ENCODE measurements at places on chromosomes 13 and 19.

DNA sequence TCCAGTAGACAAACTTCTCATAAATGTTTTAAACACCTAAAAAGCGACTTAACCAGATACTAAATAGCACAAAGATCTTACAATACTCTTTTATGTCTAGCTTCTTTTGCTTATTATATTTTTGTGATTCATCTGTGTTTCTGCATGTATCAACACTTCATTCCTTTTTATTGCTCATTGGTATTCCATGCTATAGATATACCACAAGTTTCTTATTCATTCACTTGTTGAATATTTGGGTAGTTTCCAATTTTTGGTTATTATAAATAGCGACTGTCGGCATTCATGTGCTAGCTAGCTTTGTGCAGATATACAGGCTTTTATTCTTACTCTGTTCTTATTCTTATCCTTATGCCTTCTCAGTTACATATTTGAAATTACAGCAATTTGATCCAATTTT is 50.0 kb upstream of the RGCC start:
- no peak for DNase-seq

DNA sequence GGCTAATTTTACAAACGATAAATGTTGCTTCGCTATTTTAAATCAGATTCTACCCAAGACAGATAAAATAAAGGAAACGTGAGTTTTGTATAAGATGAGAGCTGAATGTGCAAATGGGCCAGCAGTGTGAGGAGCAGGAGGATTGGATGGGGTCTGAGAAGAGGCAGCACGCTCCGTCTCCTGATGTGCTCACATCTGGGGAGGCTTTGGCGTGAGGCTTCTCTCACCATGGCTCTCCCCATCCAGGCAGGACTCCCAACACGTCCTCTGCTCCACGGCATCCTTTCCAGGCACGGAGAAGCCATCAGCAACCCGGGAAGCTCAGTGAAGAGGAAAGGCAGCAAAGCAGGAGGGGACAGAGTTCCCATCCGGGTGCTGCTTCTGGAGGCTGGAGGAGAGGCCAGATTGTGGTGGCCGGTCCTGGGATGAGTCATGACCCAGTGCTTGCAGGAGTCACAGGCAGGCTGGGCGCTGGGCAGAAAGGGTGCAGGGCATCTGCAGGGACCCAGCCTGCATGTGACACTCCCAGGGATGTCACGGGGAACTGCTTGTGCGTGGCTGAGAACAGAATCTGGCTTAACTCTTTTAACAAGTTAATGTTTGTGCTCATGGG is 47.5 kb downstream of the ZNF536 start:
- no peak for DNase-seq

DNA sequence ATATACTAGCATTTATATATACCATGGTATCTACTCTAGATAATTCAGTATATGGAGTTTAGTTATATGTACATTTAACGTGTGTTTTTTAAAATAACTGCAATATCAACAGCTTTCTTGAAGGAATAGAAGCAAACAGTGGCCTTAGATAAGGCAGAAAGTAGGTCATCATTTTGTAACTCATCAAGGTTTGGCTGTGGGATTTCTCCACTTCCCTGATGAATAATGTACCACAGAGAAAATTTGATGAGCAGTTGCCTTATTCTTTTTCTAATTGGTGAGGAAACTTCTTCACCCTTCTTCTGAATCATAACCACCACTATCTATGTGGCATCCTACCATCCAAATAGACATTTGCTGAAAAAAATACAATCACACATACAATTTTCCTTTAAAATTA is 590.2 kb upstream of the SPRY2 start:
- no peak for DNase-seq

DNA sequence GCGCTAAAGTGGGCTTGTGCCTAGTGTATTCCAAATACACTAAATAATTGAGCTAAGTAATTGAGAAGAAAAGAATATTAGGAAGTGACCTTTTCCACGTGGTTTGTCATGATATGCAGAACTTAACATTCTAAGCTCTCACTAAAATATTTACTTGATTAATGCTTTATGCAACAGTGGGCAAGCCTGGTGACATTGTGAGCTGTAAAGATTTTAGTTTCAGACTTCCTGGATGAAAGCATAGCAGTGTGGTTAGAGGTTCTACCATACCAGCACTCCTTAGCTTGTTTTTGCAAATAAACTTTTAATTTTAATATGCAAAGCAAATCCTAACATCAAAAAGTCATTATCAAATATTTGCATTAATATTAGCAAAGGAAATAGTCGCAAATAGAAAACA is 1065.1 kb upstream of the SPRY2 start:
- DNase-seq: no peak

GRCh38 chr13:20192836-20193161 is at the start of gene GJB2:
Gene GJB2, minus strand, starts transcription at chr13:20192938. Its CDS starts 3,357 bp downstream, at chr13:20189581.
- no peak for DNase-seq

DNA sequence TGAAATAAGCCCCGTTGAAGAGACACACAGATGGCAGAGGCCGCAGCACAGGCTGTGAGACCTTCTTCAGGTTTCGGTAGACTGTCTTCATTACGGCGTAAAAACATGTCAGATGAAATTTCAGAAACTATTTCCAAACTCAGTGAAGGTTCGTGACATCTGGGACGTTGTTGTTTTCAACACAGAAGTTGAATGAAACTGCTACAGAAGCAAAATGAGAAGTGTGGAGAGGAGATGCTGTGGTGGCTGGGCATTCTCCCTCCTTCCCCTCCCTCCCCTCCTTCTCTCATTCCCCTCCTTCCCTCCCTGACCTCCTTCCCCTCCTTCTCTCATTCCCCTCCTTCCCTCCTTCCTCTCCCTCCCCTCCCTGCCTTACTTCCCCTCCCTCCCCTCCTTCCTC is 113.6 kb downstream of the ATP11A start:
- DNase-seq: no peak

- DNase-seq: no peak
Measured at GRCh38 chr13:43246382-43246781, 223.0 kb downstream of the DNAJC15 start.

DNA sequence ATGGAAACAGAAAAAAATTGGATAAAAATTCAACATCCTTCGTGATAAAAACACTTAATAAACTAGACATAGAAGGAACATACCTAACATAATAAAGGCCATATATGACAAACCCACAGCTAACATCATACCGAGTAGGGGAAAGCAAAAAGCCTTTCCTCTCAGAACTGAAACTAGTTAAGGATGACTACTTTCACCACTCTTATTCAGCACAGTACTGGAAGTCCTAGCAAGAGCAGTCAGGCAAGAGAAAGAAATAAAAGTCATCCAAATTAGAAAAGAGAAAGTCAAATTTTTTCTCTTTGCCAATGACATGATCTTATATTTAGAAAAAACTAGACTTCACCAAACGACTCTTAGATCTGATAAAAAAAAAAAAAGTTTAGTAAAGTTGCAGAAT is 25.8 kb upstream of the SLC7A9 start:
- no peak for DNase-seq

DNA sequence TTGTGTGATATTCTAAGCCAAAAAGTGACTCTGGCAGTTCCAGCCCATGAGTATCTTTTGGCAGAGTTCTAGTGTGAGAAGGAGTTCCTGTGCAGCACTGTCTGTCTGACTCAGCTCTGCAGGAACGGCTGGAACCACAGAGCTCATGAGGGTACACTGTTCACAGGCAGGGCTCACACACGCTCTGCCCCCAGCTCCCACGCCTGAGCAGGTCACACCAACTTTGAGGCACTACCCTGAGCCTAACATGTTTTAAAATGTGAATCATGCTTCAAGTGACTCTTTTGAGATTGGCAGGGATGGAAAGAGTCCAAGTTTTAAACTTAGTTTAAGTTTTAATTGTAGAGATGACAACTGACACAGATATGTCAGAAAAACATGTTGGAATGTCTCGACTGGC is 1203.3 kb downstream of the UQCRFS1 start:
- DNase-seq: no peak

All from substantia nigra (tissue), 51 donors.